Breast epithelium (tissue), 4 donors: ENCODE measurements at places on chromosomes 4 and X.

DNA sequence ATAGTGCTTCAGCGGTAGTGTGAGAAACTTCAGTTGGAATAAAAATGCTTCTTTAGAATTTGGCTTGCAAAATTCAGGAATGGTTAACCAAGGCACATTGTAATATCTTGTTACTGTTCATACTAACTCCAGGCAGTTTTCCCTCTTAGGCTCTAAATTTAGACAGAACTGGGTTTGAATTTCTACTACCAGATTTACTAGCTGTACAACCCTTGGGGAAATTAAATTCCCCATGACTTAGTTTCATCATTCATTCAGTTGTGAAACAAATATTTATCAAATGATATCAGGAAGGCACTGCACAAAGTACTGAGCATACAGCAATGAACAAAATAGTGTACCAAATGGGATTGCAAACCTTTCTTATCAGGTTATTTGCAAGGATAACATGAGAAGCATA, 135.0 kb upstream of the IL15 start:
- DNase-seq: no peak
- no peak overlapping the region for H3K27ac ChIP-seq
- H3K4me1 ChIP-seq: no peaks in the 10 kb centered on the region

- H3K36me3 ChIP-seq: no peaks in the 10 kb centered on the region
- no peaks in the 10 kb centered on the region for H3K4me1 ChIP-seq
- no peak overlapping the region for H3K4me3 ChIP-seq
Measured at GRCh38 chrX:141158084-141158483, 18.8 kb downstream of the LDOC1 start.

DNA sequence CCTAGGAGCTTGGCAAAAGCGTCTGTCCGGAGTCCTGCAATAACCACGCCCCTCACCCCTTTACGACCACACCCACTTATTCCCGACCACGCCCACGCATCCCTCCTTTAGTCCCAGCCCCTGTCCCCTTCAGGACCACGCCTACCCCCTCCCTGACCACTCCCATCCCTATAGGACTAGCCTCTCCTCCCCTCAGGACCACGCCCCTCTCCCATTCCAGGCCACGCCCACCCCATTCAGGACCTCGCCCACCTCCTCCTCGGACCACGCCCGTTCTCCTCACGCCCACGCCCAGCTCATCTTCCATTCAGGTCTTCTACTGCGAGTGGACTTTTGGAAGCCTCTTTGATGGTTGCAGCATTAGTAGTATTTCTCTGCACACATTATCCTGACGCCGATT, 131.2 kb upstream of the STX18 start:
- no peaks in the 10 kb centered on the region for H3K36me3 ChIP-seq
- H3K27me3 ChIP-seq: no peaks in the 10 kb centered on the region
- DNase-seq: no peak
- H3K4me3 ChIP-seq: no peak overlapping the region
- H3K4me1 ChIP-seq: no peaks in the 10 kb centered on the region

DNA sequence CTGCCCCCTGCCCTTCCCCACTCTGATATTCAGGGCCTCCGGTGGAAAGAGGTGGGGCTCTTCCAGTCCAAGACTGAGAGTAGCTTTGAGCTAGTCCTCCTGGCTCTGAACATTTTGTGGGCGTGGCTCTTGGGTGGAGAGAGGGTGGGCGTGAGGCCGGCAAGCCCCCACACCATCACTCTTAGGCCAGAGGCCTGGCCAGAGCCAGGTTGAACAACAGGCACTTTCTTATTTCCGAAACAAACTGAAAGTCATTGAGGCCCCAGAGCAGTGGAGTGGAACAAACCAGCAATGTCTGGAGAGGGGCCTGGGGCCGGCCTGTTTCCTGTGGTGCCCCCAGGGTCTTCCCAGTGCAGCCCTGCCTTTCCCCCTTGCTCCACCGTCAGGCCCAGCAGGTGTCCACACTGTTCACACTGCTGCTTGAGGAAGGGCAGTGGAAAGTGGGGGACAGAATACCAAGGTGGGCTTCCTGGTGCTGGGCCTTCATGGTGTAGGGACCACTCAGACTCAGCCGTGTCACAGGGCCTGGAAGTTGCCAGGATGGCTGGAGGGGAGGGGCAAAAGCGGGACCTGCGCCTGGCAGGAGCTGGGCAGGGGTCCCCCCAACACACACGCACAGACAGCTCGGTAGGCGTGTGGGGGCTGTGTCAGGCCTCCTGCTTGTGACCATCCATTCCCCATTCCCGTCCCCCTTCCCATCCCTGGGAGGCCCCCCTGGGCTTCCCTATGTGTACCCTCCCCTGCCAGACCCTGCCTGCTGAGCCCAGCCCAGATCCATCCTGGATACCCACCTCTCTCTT, 2.9 kb downstream of the ADRA2C start:
- DNase-seq: no peak
- no peaks in the 10 kb centered on the region for H3K4me1 ChIP-seq
- peaks cover 69% of the 10 kb centered on the region for H3K27me3 ChIP-seq
- no peak overlapping the region for H3K4me3 ChIP-seq
- H3K36me3 ChIP-seq: no peaks in the 10 kb centered on the region
- no peak overlapping the region for H3K27ac ChIP-seq

GRCh38 chr4:155571184-155571944, 95.3 kb upstream of the GUCY1A1 start:
- no peak overlapping the region for H3K27ac ChIP-seq
- H3K4me1 ChIP-seq: no peaks in the 10 kb centered on the region
- no peak for DNase-seq

GRCh38 chrX:72258174-72258573, 18.9 kb downstream of the RPS4X start:
- H3K27me3 ChIP-seq: no peaks in the 10 kb centered on the region
- no peaks in the 10 kb centered on the region for H3K36me3 ChIP-seq
- H3K27ac ChIP-seq: no peak overlapping the region
- no peak overlapping the region for H3K4me3 ChIP-seq

DNA sequence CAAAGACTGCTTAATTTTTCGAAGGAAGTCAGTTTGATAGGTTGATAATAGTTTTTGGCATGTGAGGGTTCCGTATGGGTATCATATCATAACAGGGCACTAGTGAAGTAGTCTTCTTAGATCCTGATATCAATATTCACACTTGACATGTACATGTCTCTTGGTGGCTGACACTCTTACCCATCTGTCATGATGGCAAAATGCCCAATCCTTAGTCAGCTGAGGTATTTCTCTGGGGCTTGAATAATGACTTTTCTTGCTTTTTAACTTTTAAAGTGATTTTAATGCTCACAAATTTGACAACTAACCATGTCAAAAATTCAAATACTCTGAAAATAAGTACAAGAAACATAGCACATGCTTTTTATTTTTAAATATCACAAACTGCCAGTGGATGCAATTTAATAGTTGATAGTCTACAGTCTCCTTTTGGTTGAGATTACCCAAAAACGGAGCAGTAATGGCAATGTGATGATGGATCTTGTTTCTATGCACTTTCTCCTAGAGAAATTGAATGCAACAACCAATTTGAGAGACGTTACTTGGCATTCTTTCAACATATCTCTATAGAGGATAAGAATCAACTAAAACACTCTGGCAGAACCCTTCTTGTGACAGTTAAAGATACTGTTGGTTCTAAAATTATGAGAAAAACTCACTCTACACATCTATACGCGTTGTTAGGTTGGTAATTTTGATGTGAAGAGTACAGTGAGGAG, 552.9 kb upstream of the PABPC4L start:
- no peak for DNase-seq
- H3K27ac ChIP-seq: no peak overlapping the region
- no peaks in the 10 kb centered on the region for H3K36me3 ChIP-seq
- no peak overlapping the region for H3K4me3 ChIP-seq
- no peaks in the 10 kb centered on the region for H3K4me1 ChIP-seq

GRCh38 chr4:22478426-22478825, 37.4 kb downstream of the ADGRA3 start:
- no peaks in the 10 kb centered on the region for H3K27me3 ChIP-seq
- H3K36me3 ChIP-seq: no peaks in the 10 kb centered on the region
- no peaks in the 10 kb centered on the region for H3K4me1 ChIP-seq
- H3K27ac ChIP-seq: no peak overlapping the region

DNA sequence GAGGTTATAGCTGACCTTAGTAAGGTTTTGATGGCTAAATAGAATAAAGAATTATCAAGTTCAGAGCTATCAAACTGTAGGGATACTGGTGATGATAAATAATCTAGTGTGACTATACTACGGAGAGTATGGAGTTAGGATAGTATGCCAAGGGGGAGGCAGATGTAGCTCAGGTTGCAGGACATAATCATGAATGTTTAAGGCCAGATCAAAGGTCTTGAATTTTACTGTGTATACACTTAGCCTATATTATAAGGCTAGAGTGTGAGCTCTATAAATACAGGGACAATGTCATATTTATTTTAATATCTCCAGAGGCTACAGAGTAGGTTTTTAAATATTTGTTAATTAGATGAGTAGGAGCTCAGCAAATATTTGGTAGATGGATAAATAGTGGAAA, 131.1 kb upstream of the STIM2 start:
- no peak for DNase-seq
- H3K4me1 ChIP-seq: no peaks in the 10 kb centered on the region
- H3K4me3 ChIP-seq: no peak overlapping the region

DNA sequence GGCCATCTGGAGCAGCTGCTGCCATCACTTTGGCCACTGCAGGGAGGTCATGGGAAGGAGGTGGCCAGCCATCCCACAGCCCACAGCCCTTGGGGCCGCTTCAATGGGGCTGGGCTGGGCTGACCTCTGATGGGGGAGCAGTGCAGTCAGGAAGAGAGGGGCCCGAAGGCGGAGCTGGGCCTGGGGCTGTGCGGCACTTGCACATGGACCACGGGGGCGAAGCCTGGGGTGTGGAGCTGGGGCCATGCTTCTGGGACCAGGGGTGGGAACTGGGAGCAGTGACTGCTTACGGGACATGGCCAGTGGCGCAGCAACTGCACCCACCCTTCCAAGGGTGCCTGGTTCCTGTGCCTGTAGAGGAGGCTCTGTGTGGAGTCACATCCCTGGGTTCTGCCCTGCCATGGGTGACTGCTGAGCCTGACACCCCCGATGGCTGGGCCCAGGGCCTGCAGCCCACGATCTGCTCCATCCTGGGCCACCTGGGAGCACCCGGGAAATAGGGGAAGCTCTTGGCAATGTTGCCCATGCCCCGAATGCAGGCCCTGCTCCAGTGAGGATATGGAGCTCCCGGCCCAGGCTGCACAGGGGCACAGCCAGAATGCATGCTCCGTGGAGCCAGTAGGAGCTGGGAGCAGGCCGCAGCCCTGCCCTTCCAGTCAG, 22.4 kb upstream of the SULT1B1 start:
- no peak overlapping the region for H3K4me3 ChIP-seq
- H3K27ac ChIP-seq: no peak overlapping the region
- no peak for DNase-seq
- H3K36me3 ChIP-seq: no peaks in the 10 kb centered on the region
- no peaks in the 10 kb centered on the region for H3K4me1 ChIP-seq

GRCh38 chrX:16137416-16138107, 14.2 kb downstream of the GRPR start:
- no peak overlapping the region for H3K4me3 ChIP-seq
- no peak for DNase-seq
- H3K27me3 ChIP-seq: peaks cover 27% of the 10 kb centered on the region
- no peak overlapping the region for H3K27ac ChIP-seq

DNA sequence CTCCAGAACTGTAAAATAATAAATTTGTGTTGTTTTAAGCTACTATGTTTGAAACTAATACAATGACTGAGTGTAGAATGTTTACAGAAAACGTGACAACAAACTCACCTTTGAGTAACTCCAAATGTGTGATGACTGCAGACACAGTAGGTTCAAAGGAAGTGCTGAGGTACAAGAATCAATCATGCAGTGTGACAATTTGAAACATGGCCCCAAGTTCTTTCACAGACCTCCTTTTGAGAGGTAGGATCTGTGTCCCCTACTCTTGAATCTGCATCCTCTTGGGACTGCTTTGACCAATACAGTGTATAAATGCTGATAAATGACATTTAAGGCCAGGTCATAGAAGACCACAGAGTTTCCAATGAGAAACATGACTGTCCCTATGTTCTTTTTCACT, 667.7 kb upstream of the DIPK2B start:
- no peaks in the 10 kb centered on the region for H3K27me3 ChIP-seq
- DNase-seq: no peak
- no peak overlapping the region for H3K27ac ChIP-seq
- H3K36me3 ChIP-seq: no peaks in the 10 kb centered on the region

DNA sequence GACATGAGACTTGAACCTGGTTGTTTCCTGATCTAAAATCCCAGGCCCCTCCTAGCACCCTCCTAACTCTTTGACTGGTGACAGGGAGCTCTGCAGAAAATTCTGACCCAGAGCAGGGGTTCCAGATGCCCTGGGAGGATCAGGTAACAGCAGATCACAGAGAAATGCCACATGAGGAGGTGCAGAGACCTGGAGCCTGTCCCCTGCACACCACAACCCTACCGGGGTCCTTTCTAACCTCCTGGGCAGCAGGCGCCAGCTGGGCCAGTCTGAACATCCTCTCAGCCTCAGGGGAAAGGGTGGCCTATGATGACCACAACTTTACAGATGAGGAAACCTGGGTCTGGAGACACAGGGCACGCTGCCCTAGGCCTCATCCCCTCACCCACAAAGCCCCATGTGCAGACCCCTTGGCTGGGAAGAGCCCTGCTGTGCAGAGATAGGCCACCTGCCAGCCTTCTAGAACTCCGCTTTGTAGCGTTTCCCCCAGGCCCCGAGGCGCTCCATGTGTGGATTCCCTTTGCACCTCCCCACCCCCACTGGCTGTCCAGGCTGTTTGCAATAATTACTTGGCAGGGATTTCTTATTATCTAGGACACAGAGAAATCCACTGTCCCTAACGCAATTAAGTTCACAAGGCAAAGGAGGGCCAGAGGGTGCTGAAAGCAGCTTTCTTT, 36.5 kb downstream of the WDR1 start:
- no peak overlapping the region for H3K4me3 ChIP-seq
- peak; percentile 49 for DNase-seq
- H3K27ac ChIP-seq: no peak overlapping the region
- peaks cover 12% of the 10 kb centered on the region for H3K36me3 ChIP-seq

DNA sequence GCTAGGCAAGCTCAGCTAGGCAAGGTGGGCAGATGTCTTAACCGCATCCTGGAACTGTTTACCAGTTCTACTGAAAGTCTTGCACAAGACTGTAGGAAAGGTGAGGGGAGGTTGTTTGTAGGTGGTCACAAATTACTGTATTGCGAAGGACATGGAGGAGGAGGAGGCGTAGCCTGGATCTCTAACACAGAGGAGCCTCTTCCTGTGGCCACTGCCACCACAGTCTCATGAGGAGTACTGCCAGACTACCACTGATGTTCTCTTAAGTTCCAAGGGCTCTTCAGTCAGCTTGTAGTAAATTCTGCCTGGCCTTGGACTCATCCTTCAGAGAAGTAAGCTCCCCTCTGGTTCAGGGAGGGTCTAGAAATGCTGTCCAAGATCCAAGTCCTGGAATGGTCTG, 258.6 kb downstream of the FAT4 start:
- no peaks in the 10 kb centered on the region for H3K27me3 ChIP-seq
- H3K27ac ChIP-seq: no peak overlapping the region
- no peaks in the 10 kb centered on the region for H3K36me3 ChIP-seq
- DNase-seq: no peak
- no peaks in the 10 kb centered on the region for H3K4me1 ChIP-seq

DNA sequence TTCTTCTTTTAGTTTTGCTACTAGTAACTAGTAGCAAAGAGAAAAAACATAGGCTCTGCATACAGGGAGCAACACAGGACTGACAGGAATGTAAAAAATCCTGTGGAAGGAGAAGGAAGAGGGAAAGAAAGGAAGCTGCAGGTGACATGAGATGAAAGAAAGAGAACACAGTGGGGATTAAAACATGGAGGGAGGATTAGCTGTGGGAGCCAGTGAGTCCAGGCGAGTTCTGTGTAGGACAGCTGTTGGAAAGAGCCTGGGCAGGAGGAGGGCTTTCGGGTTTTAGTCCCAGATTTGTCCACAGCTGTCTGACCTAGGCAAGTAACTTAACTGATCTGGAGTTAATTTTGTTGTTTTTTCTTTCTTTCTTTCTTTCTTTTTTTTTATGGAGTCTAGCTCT, 21.6 kb downstream of the CCNG2 start:
- no peaks in the 10 kb centered on the region for H3K4me1 ChIP-seq
- no peak for DNase-seq
- no peaks in the 10 kb centered on the region for H3K27me3 ChIP-seq
